ENCODE measurements at places on chromosomes 11 and 22. TPM values are rescaled to one million over a fixed set of nuclear protein-coding genes. Genes with fewer than 3 reads are reported as not detected.

GRCh38 chr22:27228771-27229170 lies 571.4 kb downstream of the MIAT start:
- no peaks in the 10 kb centered on the region for H3K36me3 ChIP-seq
- no peaks in the 10 kb centered on the region for H3K4me1 ChIP-seq
- no peak overlapping the region for H3K4me3 ChIP-seq
- DNase-seq: no peak

DNA sequence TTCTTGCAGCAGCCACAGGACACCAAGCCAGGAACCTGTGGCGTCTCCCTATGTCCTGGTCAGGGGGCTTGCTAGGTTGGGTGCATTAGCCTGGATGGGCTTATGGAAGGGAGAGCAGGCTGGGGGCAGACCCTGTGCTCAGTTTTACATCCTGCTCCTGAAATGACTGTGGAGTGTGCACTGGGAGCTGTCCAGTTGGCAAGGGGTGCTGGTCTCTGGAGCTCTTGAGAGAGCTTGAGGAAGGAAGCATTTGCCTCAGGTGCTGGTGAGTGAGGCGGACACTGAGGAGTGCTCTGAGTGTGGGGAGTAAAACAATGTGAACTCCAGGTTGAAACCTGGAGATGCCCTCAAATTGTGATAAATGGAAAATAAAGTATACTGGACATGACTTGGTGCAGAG lies 3.4 kb downstream of the SCGB1D4 start:
- H3K27ac ChIP-seq: no peak overlapping the region
- H3K27me3 ChIP-seq: peaks cover 5% of the 10 kb centered on the region
- H3K4me3 ChIP-seq: no peak overlapping the region
- no peak for DNase-seq

DNA sequence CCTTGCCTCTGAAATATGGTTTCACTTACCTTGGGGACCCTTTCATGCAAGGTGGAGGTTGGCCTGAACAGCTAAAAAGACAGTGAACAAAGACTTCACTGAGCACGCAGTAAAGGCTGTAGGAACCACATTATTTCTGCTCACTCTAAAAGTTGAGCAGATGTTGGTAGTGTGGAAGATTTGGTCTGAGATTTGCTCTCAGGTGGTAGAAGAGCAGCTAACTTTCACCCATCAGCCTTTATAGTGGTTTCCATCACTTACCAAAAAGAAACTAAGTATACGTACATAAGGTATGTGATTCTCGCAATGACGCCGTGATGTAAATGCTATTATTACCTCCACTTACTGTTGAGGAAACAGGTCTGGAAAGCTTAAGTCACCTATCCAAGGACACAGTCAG lies 47.3 kb downstream of the PRR5L start:
- DNase-seq: no peak
- H3K4me1 ChIP-seq: no peaks in the 10 kb centered on the region
- H3K4me3 ChIP-seq: no peak overlapping the region
- H3K27ac ChIP-seq: no peak overlapping the region
- H3K36me3 ChIP-seq: no peaks in the 10 kb centered on the region
- no peaks in the 10 kb centered on the region for H3K27me3 ChIP-seq

GRCh38 chr11:131121426-131122333 lies 205.4 kb upstream of the SNX19 start:
- no peak for DNase-seq
- H3K27me3 ChIP-seq: no peaks in the 10 kb centered on the region
- H3K27ac ChIP-seq: no peak overlapping the region
- no peaks in the 10 kb centered on the region for H3K4me1 ChIP-seq

GRCh38 chr11:128852327-128853023 lies 14.6 kb downstream of the KCNJ1 start:
- H3K4me1 ChIP-seq: no peaks in the 10 kb centered on the region
- H3K36me3 ChIP-seq: no peaks in the 10 kb centered on the region
- H3K4me3 ChIP-seq: no peak overlapping the region
- DNase-seq: no peak
- H3K27ac ChIP-seq: no peak overlapping the region

GRCh38 chr11:86990515-86990914 lies 35.3 kb upstream of the FZD4 start:
- H3K27ac ChIP-seq: no peak overlapping the region
- H3K4me3 ChIP-seq: no peak overlapping the region
- H3K4me1 ChIP-seq: no peaks in the 10 kb centered on the region
- no peaks in the 10 kb centered on the region for H3K27me3 ChIP-seq
- no peaks in the 10 kb centered on the region for H3K36me3 ChIP-seq
- DNase-seq: no peak

GRCh38 chr11:98616098-98616655 lies 404.6 kb upstream of the CNTN5 start:
- no peak overlapping the region for H3K4me3 ChIP-seq
- H3K36me3 ChIP-seq: no peaks in the 10 kb centered on the region
- H3K27me3 ChIP-seq: no peaks in the 10 kb centered on the region
- H3K27ac ChIP-seq: no peak overlapping the region

- no peak overlapping the region for H3K4me3 ChIP-seq
- H3K36me3 ChIP-seq: no peaks in the 10 kb centered on the region
- no peaks in the 10 kb centered on the region for H3K27me3 ChIP-seq
- no peak overlapping the region for H3K27ac ChIP-seq
- H3K4me1 ChIP-seq: no peaks in the 10 kb centered on the region
Measured at GRCh38 chr11:116148056-116148455, 624.7 kb downstream of the BUD13 start.

- H3K27me3 ChIP-seq: peaks cover 13% of the 10 kb centered on the region
- H3K27ac ChIP-seq: no peak overlapping the region
- no peak overlapping the region for H3K4me3 ChIP-seq
- H3K36me3 ChIP-seq: no peaks in the 10 kb centered on the region
- peaks cover 6% of the 10 kb centered on the region for H3K4me1 ChIP-seq
Measured at GRCh38 chr22:43389227-43389836, 22.5 kb upstream of the MPPED1 start.

DNA sequence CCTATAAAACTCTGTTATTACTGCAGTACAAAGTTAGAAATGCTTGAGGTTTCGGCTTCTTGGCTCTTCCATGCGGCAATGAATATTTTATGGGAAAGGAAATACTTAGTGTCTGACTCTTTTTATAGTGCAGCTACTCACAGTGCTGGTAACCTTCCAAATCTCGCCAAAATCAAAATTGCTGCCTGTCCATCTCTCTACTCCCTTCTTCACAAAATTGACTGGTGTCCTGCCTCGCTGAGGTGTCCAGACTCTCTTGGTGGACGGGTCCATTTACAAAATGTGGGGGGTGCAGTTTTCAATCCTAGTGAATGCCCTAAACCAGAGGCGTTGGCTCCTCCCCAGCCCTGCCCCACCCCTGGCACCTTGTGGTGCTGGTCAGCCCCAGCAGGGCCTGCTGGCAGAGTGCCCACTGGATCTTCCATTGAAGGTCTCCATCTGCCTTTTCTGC lies 73.5 kb downstream of the ZBTB16 start:
- H3K4me3 ChIP-seq: no peak overlapping the region
- H3K36me3 ChIP-seq: no peaks in the 10 kb centered on the region
- no peak for DNase-seq

DNA sequence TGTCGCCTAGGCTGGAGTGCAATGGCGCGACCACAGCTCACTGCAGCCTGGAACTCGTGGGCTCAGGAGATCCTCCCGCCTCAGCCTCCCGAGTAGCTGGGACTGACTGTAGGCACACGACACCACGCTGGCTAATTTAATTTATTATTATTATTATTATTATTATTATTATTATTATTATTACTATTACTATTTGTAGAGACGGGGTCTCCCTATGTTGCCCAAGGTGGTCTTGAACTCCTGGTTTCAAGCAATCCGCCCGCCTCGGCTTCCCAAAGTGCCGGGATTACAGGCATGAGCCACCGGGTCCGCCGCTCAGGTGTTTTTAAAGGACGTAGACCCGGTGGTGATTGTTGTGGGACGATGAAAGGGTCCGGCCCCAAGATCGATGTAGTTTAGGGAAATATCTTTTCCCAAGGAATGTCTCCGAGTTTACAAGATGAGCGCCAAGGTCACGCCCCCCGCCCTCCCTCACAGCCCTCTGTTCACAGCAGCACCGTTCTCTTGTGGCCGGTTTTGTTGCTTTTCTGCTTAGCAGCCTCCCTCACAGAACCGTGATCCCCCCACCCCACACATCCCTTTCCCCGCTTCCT lies 728 bp upstream of the POGLUT3 start:
- no peaks in the 10 kb centered on the region for H3K27me3 ChIP-seq
- peaks cover 18% of the 10 kb centered on the region for H3K4me1 ChIP-seq
- H3K36me3 ChIP-seq: no peaks in the 10 kb centered on the region
- peak overlapping the region; percentile 64 for H3K27ac ChIP-seq
- H3K4me3 ChIP-seq: peak overlapping the region; percentile 54

DNA sequence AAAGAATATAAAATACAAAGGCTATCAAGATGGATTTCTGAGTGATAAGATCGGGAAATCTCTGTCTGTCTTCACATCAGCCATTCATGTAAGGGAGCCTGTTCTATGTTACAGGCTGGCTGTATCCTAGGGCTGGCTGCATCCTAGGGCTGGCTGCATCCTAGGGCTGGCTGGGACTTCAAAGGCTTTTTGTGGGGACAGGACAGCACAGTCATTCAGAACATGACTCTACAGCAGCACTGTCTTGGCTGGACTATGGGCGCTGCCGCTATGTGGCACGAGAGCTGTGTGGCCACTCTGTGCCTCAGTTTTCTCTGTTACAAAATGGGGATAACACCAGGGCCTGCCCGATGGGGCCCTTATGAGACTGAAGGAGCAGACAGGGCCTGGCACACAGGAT lies 10.2 kb downstream of the ADAMTS8 start:
- H3K4me3 ChIP-seq: no peak overlapping the region
- H3K4me1 ChIP-seq: no peaks in the 10 kb centered on the region
- no peaks in the 10 kb centered on the region for H3K36me3 ChIP-seq
- DNase-seq: no peak

DNA sequence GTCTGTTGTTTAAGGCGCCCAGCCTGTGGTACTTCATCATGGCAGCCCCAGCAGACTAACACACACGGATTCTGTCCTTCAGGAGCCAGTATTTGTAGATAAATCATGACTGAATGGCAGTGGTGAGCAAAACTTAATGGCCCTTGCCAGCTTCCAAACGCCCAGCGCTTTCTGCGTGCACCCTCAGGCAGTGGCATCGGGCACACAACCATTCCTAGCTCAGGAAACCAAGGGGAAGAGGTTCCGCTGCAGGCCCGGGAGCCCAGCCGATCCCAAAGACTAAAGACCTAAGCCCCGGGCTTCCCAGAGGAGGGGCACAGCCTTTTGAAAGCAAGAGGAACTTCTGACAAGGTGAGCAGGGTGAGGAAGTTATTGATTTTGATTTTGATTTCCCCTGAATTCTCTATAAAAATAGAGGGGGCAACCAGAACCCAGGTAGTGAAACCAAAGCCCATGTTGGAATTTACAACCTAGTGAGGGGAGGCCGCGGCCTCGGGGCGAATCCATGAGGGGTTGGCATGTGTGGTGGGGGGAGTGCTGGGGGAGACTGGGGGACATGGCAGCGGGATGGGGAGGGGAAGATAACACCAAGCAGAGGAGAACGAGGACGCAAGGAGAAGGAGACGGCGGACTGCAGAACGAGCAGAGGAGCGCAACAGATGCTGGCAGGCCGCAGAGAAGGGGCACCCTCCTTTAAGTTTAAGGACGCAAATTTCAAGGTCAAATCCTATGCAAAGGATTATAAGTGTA lies 79.9 kb upstream of the SEPTIN5 start:
- H3K4me3 ChIP-seq: no peak overlapping the region
- H3K36me3 ChIP-seq: no peaks in the 10 kb centered on the region
- no peak for DNase-seq
- no peak overlapping the region for H3K27ac ChIP-seq
- H3K27me3 ChIP-seq: no peaks in the 10 kb centered on the region
- H3K4me1 ChIP-seq: no peaks in the 10 kb centered on the region

DNA sequence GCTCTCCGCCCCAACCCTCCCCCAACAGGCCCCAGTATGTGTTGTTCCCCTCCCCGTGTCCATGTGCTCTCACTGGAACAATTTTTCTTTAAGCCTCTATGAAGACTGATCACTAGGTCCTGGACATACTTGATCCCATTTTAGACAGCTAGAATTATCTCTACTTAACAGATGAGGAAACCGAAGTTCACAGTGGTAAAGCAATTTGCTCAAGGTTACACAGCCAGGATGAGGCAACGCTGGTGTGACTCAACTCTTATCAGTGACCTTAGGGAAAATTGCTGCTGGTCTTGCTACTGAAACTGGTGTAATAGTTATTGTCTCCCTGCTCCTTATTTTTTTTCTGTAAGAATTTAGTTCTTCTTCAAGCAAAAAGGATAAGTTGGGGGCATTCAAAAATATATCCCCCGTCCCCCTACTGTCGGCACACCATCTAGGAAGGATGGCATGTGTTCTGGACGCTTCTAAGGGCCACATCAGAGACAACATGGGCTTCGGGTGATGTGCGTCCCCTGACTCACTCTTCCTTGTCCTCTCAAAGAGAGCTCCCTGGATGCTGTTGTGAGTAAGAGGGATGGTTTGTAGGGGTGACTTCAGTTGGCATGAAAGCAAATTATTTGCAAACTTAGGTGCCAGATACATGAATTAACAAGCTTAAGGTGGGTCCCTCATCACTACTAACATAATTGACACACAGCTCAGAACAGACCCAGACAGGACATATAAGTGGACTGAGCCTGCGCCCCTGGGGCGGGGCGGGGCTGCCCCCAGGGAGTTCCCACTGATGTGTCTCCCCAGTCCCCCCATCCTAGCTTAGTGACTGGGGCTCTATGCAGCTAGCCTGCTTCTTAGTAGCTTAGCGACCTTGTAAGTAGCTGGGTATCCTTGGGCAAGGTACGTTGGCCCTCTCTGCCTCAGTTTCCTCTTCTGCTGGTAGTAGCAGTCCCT lies 23.6 kb upstream of the ALX4 start:
- no peaks in the 10 kb centered on the region for H3K4me1 ChIP-seq
- DNase-seq: no peak
- peaks cover 9% of the 10 kb centered on the region for H3K27me3 ChIP-seq
- H3K4me3 ChIP-seq: no peak overlapping the region
- no peak overlapping the region for H3K27ac ChIP-seq
- no peaks in the 10 kb centered on the region for H3K36me3 ChIP-seq

GRCh38 chr11:129402206-129403171 lies 26.8 kb downstream of the BARX2 start:
- no peaks in the 10 kb centered on the region for H3K27me3 ChIP-seq
- no peaks in the 10 kb centered on the region for H3K36me3 ChIP-seq
- DNase-seq: no peak
- H3K4me3 ChIP-seq: no peak overlapping the region
- no peaks in the 10 kb centered on the region for H3K4me1 ChIP-seq

The ASPHD2 gene
- total RNA-seq: 3.0 TPM

The KRTAP5-9 gene
- 0.31 TPM for total RNA-seq

The RELT gene
- total RNA-seq: 264 TPM

The SMTN gene
- total RNA-seq: 2.1 TPM

The CARD16 gene
- total RNA-seq: 110 TPM

The AGBL2 gene
- total RNA-seq: 6.1 TPM

The CATSPER1 gene
- 16.9 TPM for total RNA-seq

The EIF3L gene
- total RNA-seq: 291 TPM

The NUP98 gene
- total RNA-seq: 92.8 TPM

Data from natural killer cell (primary cell).